ENCODE measurements at places on chromosomes 1 and 21. TPM values are rescaled to one million over a fixed set of nuclear protein-coding genes. Genes with fewer than 3 reads are reported as not detected.

GRCh38 chr1:224786533-224787250, 142.8 kb upstream of the DNAH14 start:
- DNase-seq, result no peak

DNA sequence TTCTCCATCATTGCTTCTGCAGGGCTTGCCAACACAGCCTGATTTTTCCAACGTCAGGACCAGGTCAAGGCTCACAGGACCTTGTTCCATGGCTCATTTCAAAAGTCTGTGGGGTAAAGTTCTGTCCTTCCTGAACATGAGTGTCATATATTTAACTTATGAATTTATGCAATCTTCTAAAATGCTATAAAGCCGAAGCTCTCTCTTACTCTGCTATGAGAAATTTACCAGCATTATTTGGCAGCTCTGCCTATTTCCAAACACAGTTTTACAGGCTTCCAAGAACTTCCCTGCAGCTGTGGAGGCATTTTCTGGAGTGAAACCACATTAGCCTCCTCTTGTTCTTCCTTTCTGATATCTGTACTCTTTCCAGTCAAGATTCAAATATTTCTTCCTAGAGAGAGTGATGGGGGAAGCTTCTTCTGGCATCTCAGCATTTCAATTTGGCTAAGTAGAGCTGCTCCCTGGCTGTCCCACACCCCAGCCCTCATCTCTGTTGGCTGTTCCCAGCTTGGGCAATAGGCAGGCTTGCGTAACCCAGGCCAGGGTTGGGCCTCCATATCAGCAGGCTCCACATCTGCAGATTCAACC, 15.6 kb upstream of the HMGCS2 start:
- peak; percentile 89 for DNase-seq

- no peak for DNase-seq
These were observed 831 bp downstream of the TIPRL start for GRCh38 chr1:168179438-168180147.

DNA sequence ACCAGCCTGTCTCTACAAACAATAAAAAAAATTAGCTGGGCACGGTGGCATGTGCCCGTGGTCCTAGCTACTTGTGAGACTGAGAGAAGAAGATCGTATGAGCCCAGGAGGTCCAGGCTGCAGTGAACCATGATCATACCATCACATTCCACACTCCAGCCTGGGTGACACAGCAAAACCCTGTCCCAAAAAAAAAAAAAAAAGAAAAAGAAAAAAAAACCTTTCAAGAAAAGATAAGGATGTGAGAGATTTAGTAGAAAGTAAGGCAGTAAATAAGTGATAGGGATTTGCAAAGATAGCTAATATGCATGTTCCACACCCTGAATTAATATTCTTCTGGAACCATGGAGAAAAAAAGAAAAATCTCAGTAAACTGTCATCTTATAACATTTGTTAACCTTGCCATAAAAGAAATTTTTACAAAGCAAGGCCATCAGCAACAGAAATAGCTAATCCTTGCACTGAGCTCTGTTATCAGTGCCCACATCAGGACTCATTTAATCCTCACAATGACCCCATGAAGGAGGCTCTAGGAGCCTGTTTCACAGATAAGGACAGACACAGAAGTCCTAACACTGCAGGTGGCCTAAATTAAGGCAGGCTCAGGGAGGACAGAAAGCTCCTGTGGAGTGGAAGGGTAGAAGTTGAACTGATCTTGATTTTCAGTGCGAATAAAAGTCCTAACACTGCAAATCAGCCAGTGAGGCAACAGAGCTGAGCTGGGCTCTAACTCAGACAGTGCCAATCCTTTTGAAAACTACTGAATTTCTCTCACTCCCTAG, 7.6 kb downstream of the GNB1 start:
- no peak for DNase-seq

- no peak for DNase-seq
These were observed 141.0 kb upstream of the JUN start for GRCh38 chr1:58924821-58925220.

GRCh38 chr1:92030656-92031107, 897 bp downstream of the EPHX4 start:
- DNase-seq, result no peak

DNA sequence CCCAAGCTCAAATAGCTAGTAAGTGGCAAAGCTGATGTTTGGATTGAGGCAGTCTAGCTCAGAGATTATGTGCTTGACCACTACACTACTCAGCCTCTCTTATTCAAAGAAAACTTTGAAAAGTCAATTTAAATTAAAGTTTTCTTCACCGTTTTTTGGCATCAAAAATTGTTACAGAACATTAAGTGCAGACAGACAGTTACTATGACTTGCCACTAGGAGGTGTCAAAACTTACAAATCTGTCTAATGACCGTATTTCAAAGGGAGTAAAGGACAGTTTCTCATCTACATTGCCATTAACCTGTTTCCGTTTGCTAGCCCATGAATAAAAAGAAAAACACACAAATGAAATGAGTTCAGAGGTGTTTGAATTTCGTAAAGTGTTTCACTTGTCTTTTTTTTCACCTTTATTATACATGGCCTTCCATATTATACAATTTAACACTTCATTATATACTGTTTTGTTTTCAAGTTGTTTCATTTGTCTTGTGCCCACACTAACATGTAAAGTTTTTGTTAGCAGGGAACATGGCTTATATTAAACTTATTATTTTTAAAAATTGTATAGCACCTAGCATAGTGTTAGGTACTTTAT, 57.4 kb upstream of the MTF2 start:
- DNase-seq, result no peak

GRCh38 chr1:18913065-18913835, 10.9 kb upstream of the ALDH4A1 start:
- peak; percentile 91 for DNase-seq

DNA sequence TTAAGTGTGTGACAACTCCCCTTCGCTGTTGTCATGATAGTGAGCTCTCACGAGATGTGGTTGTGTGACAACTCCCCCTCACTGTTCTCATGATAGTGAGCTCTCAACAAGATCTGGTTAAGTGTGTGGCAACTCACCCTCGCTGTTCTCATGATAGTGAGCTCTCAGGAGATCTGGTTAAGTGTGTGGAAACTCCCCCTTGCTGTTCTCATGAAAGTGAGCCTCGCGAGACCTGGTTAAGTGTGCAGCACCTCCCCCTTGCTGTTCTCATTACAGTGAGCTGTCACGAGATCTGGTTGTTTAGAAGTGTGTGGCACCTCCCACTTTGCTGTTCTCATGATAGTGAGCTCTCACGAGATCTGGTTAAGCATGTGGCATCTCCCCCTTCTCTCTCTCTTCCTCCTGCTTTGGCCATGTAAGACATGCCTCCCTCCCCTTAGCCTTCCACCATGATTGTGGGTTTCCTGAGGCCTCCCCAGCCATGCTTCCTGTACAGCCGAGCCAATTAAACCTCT, 25.1 kb upstream of the LSS start:
- DNase-seq, result no peak

GRCh38 chr1:100075773-100076172, 57.0 kb downstream of the SASS6 start:
- no peak for DNase-seq

GRCh38 chr1:114238053-114238452, 84.4 kb upstream of the SYT6 start:
- DNase-seq, result no peak

DNA sequence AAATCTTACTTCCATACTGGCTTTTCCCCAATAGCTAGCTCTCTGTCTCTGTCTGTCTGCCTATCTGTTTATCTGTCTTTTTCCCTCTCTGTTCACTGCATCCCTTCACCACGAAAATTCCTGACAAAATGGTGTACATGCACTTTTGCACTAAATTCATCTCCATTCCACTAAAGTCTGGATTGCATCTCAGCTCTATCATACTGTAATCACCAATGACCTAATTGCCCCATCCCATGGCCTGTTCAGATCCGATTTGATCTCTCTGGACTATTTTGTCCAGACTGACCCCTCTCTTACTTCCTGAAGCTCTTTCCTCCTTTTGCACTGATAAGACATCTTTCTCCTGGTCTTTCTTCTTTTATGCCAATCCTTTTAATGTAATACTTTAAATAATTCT, 112.5 kb upstream of the USH2A start:
- no peak for DNase-seq

GRCh38 chr1:179781962-179782361, 38.9 kb downstream of the FAM163A start:
- DNase-seq, result no peak

GRCh38 chr1:99811075-99811474, 39.1 kb upstream of the AGL start:
- DNase-seq, result no peak

- DNase-seq, result no peak
These were observed 34.0 kb upstream of the BACE2 start for GRCh38 chr21:41133874-41134522.

DNA sequence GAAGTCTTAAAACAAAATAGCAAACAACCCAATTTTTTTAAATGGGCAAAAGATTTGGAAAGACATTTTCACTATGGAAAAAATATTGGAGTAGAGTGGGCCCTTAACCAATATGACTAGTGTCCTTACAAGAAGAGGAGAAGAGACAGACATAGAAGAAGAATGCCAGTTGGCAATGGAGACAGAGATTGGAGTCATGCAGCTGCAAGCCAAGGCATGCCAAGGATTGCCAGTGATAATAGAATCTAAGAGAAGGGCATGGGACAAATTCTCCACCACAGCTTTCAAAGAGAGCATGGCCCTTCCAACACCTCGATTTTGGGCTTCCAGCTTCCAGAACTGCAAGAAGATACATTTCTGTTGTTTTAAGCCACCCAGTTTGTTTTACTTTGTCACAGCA, 92.7 kb downstream of the RGS2 start:
- no peak for DNase-seq

DNA sequence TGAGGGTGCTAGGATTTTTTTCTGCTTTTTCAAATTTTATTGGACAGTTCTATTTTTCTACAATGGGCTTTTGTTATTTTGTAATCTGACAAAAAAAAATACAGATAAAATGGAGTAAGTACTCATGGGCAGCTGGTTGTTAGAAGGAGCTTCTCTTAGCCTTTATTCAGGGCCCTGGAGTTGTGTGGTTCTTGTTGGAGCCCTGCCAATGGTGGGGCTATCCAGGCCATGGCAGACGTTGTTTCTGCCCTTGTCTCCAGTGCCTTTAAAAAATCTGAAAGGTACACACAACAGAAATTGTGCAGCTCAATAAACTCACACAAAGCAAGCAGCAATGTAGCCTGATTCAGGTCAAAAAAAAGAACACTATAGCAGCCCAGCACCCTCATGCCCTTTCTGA, 153.5 kb upstream of the GALNT2 start:
- DNase-seq, result no peak

GRCh38 chr1:219085988-219086387, 87.7 kb upstream of the LYPLAL1 start:
- DNase-seq, result no peak

GRCh38 chr1:11888206-11888876, 29.6 kb upstream of the NPPB start:
- DNase-seq, result no peak

GRCh38 chr1:151457911-151458801, 1.1 kb downstream of the POGZ start:
- peak; percentile 91 for DNase-seq

GRCh38 chr21:45158491-45159423, 84.4 kb downstream of the ADARB1 start:
- DNase-seq, result no peak

GRCh38 chr1:9410737-9411297, 118.1 kb downstream of the SPSB1 start:
- DNase-seq, result no peak

Gene OR10Z1
- not detected for total RNA-seq

Gene C1orf53
- 4.9 TPM for total RNA-seq

Gene SPTA1
- total RNA-seq, result 0.08 TPM

Gene SPRR1B
- not detected for total RNA-seq

Gene DEGS1
- total RNA-seq, result 63.8 TPM

Gene TMEM61
- not detected for total RNA-seq

Gene HNRNPCL4
- not detected for total RNA-seq

Gene SLC5A9
- total RNA-seq, result 0.16 TPM

Measured in Right ventricle myocardium inferior (tissue), 1 donor.